Stimulated activated CD4-positive, alpha-beta T cell treated with anti-CD3 and anti-CD28 coated beads, Interleukin-1b, Interleukin-23, amount 100 ng/mL, for 1 hour (primary cell): ENCODE measurements at places on chromosomes 1 and 21.

DNA sequence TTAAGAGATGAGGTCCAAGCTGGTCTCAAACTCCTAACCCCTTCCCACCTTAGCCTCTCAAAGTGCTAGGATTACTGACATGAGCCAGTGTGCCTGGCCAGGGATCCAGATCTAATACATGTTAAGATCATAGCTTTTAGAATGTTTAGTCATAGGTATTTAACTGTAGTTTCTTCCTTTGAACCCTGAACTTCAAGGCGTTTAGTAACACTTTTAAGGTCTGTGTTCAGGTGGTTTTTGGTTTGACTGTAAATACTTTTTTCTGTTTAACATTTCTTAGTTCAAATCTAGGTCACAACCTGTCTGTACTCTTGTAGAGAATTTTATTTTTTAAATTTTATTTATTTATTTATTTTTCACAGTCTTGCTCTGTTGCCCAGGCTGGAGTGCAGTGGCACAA, 28.1 kb downstream of the RAP1A start:
- DNase-seq: no peak

DNA sequence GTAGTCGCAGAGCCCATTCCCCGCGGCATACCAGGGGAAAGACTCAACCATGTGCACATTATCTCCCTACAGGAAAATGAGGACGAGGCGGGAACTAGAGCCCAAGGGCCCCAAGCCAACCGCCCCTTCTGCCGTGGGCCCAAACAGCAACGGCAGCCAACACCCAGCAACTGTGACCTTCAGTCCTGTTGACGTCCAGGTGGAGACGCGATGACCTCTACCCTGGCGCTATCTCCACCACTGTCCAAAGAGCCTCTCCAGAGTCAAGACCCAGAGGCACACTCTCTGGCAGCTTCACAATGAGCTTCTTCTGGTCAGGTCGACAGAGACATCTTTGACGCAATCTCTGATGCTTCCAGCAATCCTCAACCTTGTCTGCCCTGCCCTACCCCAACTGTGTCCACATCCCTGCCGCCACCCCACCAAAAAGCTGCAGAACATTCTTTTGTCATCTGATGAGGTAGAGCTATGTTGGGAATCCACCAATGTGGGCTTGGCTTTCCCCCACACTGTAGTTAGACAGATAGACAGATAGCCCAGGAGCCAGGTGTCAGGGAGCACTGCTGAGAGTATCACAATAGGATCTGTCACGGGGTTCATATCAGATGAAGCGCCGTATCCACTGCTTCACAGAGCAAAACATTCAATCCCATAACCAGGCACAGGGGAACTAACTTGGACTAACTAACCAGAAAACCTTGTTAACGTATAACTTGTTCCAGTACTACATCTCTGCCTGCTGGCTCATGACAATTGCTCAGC, 37.4 kb upstream of the SRRM1 start:
- DNase-seq: no peak

DNA sequence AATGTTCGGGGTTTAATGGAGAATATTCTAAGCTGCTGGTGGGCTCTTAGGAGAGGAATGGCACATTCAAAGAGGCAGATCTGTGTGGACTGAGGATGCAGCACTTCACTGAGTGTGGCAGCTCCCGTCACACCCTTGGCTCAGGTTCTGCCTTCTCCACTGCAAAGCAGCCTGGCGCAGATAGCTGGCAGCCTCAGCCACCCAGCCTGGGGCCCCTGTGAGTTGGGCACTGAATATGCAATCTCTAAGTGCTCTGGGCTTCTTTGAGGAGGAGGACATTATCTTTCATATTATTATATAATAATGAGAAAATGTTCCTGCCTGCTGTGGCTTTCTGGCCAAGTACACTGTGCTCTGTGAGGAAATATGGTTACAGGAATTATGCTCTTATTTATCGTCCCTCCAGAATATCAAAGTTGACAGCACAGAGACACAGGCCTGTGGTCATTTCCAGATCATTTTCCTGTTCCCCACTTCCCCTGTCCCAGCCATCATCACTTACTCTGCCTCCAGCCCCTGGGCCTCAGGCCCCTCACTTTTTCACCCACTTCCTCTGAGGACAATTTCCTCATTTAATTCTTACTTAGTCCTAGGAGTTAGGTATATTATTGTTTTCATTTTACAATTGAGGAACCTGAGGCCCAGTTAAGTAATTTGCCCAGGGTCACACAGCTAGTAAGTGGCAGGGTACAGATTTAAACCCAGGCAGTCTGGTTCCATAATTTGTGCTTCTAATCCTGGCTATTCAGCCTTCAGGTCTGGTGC, 53.6 kb downstream of the MAB21L3 start:
- DNase-seq: no peak

GRCh38 chr1:54174106-54174505, 21.3 kb upstream of the CDCP2 start:
- DNase-seq: no peak
